Dermis microvascular lymphatic vessel endothelial cell (primary cell): ENCODE measurements at places on chromosomes 7 and 10. TPM values are rescaled to one million over a fixed set of nuclear protein-coding genes. Genes with fewer than 3 reads are reported as not detected.

The DNA2 gene
- 3.7 and 8.9 TPM in 2 replicates for total RNA-seq

The PIP gene
- not detected in 2 replicates for total RNA-seq

The AKR1C8 gene
- not detected in 2 replicates for total RNA-seq

The SLC37A3 gene
- total RNA-seq = 46.5 and 72.7 TPM in 2 replicates

The SPDYE5 gene
- under 0.01 TPM in 1 of 2 replicates, not detected in the other for total RNA-seq

The BLNK gene
- total RNA-seq = not detected in 2 replicates

The KAT6B gene
- 10.8 and 15.9 TPM in 2 replicates for total RNA-seq

The HOXA7 gene
- total RNA-seq = 1.0 and 2.0 TPM in 2 replicates

The CAPZA2 gene
- 149 and 184 TPM in 2 replicates for total RNA-seq

The NEUROD6 gene
- total RNA-seq = not detected in 2 replicates

The EVX1 gene
- not detected in 2 replicates for total RNA-seq

The MOGAT3 gene
- not detected in 2 replicates for total RNA-seq

The ACSL5 gene
- total RNA-seq = 34.4 and 59.9 TPM in 2 replicates

The PON1 gene
- not detected in 2 replicates for total RNA-seq

The PDZD7 gene
- total RNA-seq = 0.25 and 0.51 TPM in 2 replicates

The TMEM236 gene
- 0.38 and 0.64 TPM in 2 replicates for total RNA-seq

The SERPINE1 gene
- total RNA-seq = 81.9 and 88.2 TPM in 2 replicates

The SLC26A3 gene
- total RNA-seq = not detected in 2 replicates

The SORCS1 gene
- total RNA-seq = not detected in 2 replicates

The TMEM176B gene
- not detected in 2 replicates for total RNA-seq

The GRM8 gene
- total RNA-seq = under 0.01 TPM in 1 of 2 replicates, not detected in the other

The OR2A12 gene
- not detected in 2 replicates for total RNA-seq

The CXCL12 gene
- 0.77 and 2.3 TPM in 2 replicates for total RNA-seq

The DGKB gene
- total RNA-seq = not detected in 2 replicates

The GATA3 gene
- total RNA-seq = under 0.01 TPM in 2 replicates

The GRM3 gene
- total RNA-seq = not detected in 2 replicates

The TFPI2 gene
- 60.8 and 290 TPM in 2 replicates for total RNA-seq

The COX15 gene
- total RNA-seq = 26.3 and 36.1 TPM in 2 replicates

The CLCN1 gene
- not detected in 2 replicates for total RNA-seq

The AKR1D1 gene
- not detected in 2 replicates for total RNA-seq

The HMX3 gene
- not detected in 2 replicates for total RNA-seq

The DYDC2 gene
- 0.39 TPM in 1 of 2 replicates, not detected in the other for total RNA-seq

The TMEM196 gene
- not detected in 2 replicates for total RNA-seq

The TMEM270 gene
- not detected in 2 replicates for total RNA-seq

The PIK3AP1 gene
- total RNA-seq = under 0.01 and 0.13 TPM in 2 replicates

The SH2D4B gene
- total RNA-seq = under 0.01 and 0.13 TPM in 2 replicates

The CPA2 gene
- total RNA-seq = not detected in 2 replicates

The WASHC2C gene
- total RNA-seq = 24.5 and 26.6 TPM in 2 replicates

The UCMA gene
- total RNA-seq = not detected in 2 replicates

The SEMA3A gene
- 35.0 and 105 TPM in 2 replicates for total RNA-seq

The ZNF786 gene
- 4.9 and 7.3 TPM in 2 replicates for total RNA-seq

The PNLIP gene
- total RNA-seq = not detected in 2 replicates

The GOLGA7B gene
- total RNA-seq = under 0.01 and 0.13 TPM in 2 replicates

The CLRN3 gene
- total RNA-seq = 0.13 and 0.25 TPM in 2 replicates

The RHOBTB1 gene
- total RNA-seq = 31.3 and 38.4 TPM in 2 replicates

The GPR15LG gene
- not detected in 2 replicates for total RNA-seq

The COL17A1 gene
- total RNA-seq = 0.25 and 0.90 TPM in 2 replicates

The INSYN2A gene
- total RNA-seq = not detected in 2 replicates

The ANKRD2 gene
- total RNA-seq = 0.13 and 0.26 TPM in 2 replicates

The IL2RA gene
- not detected in 2 replicates for total RNA-seq

The CTBP2 gene
- 84.0 and 133 TPM in 2 replicates for total RNA-seq

The ZNF467 gene
- 4.5 and 8.0 TPM in 2 replicates for total RNA-seq

The MYPN gene
- total RNA-seq = under 0.01 TPM in 1 of 2 replicates, not detected in the other

The PAPOLB gene
- total RNA-seq = 0.13 and 0.25 TPM in 2 replicates

The CC2D2B gene
- 0.13 TPM in 2 replicates for total RNA-seq

The NODAL gene
- total RNA-seq = not detected in 2 replicates

The RSPH10B2 gene
- total RNA-seq = 0.39 and 2.3 TPM in 2 replicates

The FEZF1 gene
- not detected in 2 replicates for total RNA-seq
